PC-3 (cell line): ENCODE measurements at places on chromosomes 12 and 14. TPM values are rescaled to one million over a fixed set of nuclear protein-coding genes. Genes with fewer than 3 reads are reported as not detected.
A peak's percentile ranks its signal among the peaks of the same experiment; 100 is the strongest.

- no peak for DNase-seq
Measured at GRCh38 chr14:59633486-59633885, 56.9 kb upstream of the CCDC175 start.

DNA sequence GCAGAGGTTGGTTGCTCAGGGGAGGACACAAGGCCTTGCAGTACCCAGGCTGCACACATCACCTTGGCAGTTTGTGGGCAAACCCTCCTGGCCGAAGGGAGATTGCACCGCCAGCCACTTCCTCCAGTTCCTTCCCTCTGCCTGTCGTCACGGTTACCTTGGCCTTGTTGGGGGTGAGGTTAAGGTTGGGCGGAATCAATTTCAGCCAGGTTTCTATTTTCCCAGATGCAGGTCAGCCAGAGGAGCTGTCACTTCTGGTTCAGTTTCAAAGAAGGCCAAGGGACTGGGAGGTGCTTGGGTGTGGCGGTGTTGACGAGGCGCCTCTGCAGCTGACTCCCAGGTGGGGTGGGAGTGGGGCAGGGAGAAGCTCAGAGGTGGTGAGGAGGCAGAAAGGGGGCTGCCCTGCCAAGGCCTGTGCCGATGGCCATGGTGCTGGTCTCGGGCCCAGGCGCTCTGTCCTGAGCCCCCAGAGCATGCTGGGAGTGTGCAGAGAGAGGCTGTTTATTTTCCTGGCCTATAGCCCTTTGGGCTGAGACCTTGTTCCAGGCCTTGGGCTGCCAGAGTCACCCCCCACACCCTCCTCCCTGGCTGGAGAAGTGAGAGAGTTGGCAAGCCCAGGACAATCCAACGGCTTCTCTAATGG lies 31.4 kb downstream of the JDP2 start:
- no peak for DNase-seq

DNA sequence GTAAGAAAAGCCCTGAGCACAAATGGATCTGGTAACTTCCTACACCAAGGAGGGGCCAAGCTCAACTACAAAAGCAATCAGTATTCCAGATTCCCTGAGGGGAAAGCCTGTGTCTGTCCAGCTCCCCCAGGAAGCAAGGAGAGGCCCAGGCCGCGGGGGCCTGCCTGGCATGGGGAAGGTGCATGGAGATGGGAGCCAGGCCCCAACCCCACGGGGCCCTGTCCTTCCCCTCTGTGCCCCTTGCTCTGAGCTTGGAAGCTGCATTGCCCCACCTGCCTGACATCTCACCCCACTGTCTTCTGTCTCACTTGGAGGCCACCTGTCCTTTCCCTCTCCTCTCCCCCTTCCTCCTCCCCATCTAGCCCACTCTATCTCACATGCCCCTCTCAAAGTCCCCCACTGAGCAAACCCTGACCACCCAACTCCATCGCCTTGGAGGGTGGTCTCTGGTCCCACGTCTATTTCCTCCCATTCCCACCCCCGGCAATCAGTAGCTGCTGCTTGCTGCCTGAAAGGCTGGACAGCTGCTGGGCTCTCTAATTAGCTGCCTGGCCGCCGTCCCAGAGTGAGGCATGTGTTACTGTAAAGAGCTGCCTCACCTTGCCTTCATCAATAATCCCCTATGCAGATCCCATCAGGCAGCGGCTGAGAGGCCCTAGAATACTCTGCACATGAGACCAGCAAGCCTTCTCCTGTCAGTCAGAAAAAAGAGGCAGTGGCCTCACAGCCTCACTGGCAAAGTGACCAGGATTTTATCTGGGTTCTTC lies 3.4 kb upstream of the TMEM229B start:
- no peak for DNase-seq

DNA sequence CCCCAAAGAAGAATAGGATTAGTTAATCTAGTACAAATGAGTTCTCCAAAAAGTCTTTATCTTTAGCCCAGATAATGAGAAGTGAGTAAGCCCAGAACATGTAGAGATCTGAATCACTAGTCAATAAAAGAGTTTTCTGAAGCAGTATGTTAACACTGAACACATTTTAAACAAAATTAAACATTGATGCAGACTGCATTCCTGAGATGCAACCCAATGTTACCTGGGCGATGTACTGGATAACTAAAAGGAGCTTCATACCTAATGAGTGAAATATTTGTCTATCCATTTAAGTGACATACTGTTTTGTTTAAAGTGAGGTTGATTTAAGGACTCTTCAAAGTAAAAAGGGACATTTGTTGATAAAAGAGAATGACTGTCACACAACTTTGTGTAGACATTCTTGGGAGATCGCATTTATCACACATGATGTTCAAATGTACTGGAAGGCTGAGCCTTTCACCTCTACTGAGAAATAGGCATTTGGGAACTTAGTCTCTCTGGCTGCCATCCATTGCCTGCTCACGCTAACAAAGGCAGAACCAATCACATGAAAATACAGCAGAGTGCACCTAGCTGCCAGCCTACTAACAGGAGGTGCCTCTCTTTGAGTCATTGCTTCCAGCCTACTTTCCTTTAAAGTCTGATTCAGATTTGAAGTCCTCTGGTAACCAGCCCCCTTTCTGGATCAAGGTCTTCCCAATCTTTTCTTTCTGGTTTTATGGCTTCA lies 287.7 kb downstream of the BTG1 start:
- no peak for DNase-seq

DNA sequence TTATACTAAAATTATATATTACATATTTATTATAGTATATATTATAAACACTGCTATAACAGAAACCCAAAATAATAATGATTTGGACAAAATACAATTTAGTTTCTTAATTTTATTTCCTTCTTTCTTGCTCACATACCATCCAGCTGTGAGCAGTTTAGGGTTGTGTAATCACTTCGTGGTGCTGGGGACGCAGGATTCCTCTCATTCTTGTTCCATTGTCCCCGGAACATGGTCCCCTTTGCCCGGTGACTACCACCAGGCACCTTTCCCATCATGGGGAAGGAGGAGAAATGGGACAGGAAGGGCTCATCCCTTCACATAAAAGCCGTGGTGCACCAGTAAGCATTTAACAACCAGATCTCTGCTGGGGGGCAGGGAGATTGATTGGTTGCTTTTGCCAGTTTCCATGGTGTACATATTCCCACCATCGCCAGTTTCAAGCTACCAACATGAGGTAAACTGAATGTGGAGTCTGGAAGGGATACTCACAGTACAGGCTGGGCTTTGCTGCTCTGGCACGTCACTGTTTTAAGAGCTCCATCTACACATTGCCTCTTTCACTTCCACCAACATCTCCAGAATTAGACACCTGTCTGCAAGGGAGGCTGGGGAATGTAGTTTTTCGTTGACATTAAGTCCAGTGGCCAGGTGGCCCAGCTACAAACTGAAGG lies 191.5 kb downstream of the TMEM132C start:
- DNase-seq, result no peak

DNA sequence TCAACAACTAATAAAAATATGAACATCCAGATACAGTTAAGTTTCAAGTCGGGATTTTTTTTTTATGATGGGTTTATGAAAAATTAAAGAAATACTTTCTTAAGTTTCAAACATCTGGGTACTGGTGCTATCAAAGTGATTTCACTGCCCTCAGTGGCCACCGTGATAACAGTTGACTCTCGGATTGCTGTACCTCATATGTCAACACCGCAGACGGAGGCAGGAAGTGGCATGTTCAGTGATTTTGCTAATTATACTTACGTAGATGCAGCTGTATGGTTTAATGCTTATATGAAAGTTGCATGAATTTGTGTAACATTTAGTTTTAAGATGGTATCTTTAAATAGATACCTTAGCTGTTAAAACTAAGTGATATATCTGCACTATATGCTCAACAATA lies 20.8 kb upstream of the FBLN5 start:
- no peak for DNase-seq

DNA sequence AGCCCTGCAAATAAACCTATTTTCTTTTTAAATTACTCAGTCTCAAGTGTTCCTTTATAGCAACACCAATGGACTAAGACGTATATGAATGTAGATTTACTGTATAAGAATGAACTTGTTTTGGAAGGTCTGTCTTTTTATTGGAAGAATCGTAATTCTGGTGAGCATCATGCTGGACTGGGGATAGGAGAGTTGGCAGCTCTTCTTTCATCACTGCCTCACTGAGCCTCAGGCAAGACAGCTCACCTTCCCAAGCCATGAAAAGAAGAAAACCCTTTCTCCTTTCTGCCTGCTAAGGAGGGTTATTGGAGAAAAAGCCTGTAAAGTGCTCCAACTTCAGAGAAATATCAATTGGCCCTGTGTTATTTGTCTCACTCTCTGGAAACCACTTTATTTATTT lies 9.1 kb upstream of the RNF34 start:
- peak; percentile 51 for DNase-seq

DNA sequence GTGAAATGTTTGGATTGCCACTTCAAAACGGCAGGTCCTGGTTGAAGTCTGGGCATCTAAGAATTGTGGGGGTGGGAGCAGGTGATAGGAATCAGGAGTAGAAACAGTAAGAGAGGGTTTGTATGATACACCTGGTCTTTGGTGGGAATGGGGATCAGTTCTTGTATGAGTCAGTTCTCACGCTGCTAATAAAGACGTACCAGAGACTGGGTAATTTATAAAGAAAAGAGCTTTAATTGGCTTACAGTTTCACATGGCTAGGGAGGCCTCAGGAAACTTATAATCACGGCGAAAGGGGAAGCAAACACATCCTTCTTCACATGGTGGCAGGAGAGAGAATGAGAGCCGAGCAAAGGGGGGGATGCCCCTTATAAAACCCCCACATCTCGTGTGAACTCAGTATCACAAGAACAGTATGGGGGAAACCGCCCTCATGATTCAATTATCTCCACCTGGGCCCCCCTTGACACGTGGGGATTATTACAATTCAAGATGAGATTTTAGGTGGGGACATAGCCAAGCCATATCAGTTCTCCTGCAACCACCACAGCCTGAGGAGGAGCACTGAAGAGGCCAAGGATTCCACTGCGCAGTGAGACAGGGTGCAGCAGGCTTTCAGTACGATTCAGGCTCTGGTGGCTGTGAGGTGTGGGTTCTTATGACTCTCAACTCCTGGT lies 52.1 kb downstream of the DRAM1 start:
- no peak for DNase-seq

DNA sequence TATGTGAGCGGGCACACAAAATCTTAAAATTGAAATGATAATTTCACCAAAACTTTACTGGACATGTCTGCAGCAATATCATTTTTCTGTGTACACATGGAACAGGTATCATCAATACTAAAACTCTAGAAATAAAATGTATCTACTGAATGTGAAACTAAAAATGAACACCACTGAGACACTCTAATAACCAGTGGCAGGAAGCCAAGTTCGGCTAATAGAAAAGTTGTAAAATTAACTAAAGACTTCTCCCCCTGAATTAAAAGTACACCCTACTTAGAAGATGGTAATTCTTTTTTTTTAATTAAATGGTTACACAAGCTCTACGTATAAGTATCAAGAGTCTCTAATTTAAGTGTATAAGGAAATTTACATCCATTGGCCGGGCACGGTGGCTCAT lies 227.2 kb downstream of the MED13L start:
- DNase-seq, result no peak

- no peak for DNase-seq
Measured at GRCh38 chr12:2639020-2639298, 155.8 kb upstream of the FKBP4 start.

DNA sequence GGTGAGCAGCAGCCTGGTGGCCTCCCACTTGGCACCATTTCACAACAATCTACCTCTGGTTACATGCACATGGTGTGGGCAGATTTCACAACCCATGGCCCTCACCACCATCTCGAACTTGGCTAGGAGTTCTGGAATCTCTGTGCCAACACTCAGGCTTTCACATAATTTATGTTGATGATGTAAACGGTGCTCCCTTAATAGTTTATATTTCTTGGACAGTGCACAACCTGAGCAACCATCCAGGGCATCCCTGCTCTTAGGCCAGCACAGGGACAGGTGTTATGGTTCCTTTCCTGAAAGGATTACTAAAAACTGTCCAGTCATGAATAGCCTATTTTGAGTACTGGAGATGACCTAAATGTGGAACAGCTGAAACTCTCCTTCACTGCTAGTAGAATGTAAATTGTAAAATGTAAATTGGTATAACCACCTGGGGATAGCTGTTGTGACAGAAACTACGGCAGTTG lies 28.6 kb downstream of the ABCB9 start:
- no peak for DNase-seq

DNA sequence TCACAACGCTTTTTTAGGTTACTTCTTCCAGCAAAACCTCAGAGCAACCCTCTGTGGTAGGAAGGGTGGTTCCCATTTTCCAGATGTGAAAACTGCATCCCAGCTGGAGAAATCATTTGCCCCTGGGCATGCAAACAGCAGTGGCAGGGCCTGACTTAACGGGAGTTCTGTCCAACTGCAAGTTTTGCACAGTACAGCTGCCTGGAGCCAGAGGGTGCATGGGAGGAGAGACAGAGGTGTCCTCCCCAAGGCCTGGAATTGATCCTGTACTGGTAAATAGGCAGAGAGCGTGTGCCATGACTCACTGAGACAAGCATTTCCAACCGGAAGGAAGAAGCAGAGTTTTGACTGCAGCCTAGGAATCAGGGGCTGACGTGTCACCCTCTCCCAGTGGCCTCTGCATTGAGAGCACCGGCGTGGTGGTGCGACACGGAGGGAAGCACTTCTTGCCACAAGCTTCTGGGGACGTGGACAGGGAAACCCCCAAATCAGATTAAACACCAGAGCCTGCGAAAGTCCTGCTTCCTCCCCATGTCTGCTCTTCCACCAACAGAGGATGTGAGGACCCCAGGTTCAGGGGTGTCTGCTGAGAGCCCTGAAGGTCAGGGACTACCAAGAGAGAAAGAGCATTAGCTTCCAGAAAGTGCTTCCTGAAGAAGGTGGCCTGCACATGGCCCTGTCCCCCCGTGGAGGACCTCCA lies 19.0 kb upstream of the SERPINA4 start:
- DNase-seq, result peak; percentile 27

GRCh38 chr12:7989827-7990491 lies 42.6 kb upstream of the FOXJ2 start:
- DNase-seq, result no peak

- no peak for DNase-seq
Measured at GRCh38 chr12:8036346-8036745, 3.8 kb downstream of the FOXJ2 start.

GRCh38 chr12:120903412-120904196 lies 554 bp downstream of the SPPL3 start:
- DNase-seq, result peak; percentile 42

- DNase-seq, result no peak
Measured at GRCh38 chr14:104292084-104292970, 153.9 kb downstream of the KIF26A start.

DNA sequence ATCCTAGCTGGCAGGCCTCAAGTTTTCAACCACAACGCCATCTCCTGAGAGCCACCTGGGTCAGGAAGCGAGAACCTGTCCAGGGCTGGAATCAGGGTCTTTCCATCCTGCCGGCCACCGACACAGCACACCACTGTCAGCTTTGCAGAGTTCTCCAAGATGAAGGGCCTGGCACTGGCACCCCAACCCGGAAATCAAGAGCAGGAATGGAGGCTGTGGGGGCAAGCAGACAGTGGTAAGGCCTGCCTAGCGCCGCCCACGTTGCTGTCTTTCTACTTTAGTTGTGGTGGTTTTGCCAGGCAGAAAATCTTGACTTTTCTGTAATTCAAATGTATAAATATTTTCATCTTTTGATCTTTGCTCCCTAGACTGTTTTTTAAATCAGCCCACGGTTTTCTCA lies 90.7 kb downstream of the ITPK1 start:
- no peak for DNase-seq

The DACT1 gene
- 0.40 and 1.8 TPM in 2 replicates for total RNA-seq

The CLIP1 gene
- 46.4 and 57.9 TPM in 2 replicates for total RNA-seq

The CLEC4C gene
- not detected in 2 replicates for total RNA-seq

The ASPG gene
- total RNA-seq, result 0.22 TPM in 1 of 2 replicates, not detected in the other

The CCDC196 gene
- total RNA-seq, result not detected in 2 replicates

The DCN gene
- total RNA-seq, result not detected in 2 replicates

The COCH gene
- total RNA-seq, result 2.5 and 4.2 TPM in 2 replicates

The GNB3 gene
- total RNA-seq, result 1.8 TPM in 1 of 2 replicates, not detected in the other

The RILPL1 gene
- total RNA-seq, result 14.7 and 18.8 TPM in 2 replicates

The SLC6A15 gene
- total RNA-seq, result not detected in 2 replicates

The C12orf56 gene
- 5.7 and 8.1 TPM in 2 replicates for total RNA-seq

The ATP2A2 gene
- 174 and 211 TPM in 2 replicates for total RNA-seq
